ENCODE measurements at places on chromosomes 7 and 10.

DNA sequence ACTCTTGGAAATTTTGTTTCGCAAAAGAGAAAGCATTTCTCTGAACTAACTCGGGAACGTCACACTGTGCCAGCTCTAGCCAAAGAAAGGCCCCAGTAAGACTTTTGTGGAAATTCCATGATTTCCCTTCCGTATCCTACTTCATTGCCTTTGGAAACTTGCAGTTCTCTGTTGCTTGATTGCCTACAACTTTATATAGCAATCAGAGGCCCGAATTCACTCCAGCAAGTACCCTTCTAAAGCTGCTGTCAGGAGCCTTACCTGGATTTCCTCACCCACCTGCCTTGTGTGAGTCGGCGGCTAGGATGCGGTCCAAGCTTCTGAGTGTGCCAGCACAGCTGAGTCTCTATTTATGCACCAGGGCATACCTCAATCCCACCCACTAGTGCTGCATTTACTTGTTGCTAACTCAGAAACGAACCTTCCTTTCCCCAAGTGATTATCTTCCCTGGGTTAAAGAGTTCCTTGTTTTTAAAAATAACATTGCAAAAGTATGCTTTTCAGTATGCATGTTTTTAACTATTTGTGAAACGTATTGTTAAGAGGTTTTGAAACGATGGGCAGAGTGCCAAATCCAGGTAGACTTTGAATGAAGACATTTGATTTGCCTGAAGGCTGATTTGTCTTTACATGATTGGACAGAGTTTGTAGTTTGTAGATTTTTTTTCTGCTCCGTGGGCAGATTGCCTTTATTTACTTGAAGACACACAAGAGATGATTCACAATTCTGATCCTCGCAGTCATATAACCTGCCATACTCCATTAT is at the start of gene AGR2:
TSS of gene AGR2 (minus strand) at position 326 of the 766 bp plus-strand sequence. CDS start 3,203 bp downstream, outside the sequence.
- DNase-seq, result no peak

DNA sequence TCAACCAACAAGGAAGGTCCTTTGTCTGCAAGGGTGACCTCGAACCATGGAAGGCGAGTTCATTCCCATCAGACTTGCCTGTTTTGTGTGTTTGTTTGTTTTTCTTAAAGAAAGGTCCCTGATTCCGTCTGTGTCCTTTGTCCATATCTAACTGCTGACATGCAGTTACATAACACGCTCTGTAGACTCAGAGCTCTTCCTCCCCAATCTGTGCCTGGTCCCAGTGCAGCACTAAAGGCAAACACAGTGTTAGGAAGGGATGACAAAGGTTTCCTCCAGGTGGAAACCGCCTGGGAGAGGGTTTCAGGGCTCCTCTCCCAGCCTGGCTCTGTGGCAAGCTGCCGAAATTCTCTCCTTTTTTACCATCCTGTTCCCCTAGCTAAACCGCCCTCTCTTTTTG is 13.4 kb downstream of the JCAD start:
- no peak for DNase-seq

- DNase-seq, result no peak
Measured at GRCh38 chr7:140639366-140640053, 1.1 kb downstream of the DENND2A start.

- no peak for DNase-seq
Measured at GRCh38 chr10:75841266-75841665, 409.8 kb downstream of the LRMDA start.

DNA sequence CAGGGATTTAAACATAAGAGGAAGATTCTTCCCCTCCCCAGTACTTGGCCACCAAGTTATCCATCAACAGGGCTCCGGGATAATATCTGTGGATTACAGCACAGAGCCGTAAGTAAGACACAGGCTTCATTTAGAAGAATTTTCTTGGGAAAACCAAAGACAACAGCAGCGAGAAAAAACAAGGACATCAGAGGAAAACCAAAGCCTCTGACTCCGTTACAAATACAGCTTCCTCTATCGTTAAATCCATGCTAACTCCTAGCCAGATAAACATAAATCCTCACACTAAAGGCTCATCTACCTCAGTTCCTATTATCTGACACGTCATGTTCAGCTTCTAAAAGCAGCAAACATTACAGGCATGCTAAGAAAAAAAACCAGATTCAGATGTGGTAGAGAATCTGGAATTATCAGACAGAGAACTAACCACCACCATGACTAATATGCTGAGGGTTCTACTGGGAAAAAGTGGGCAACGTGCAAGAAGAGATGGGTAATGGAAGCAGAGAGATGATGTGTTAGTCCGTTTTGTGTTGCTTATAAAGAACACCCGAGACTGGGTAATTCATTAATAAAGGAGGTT is 48.4 kb downstream of the BRI3 start:
- no peak for DNase-seq

DNA sequence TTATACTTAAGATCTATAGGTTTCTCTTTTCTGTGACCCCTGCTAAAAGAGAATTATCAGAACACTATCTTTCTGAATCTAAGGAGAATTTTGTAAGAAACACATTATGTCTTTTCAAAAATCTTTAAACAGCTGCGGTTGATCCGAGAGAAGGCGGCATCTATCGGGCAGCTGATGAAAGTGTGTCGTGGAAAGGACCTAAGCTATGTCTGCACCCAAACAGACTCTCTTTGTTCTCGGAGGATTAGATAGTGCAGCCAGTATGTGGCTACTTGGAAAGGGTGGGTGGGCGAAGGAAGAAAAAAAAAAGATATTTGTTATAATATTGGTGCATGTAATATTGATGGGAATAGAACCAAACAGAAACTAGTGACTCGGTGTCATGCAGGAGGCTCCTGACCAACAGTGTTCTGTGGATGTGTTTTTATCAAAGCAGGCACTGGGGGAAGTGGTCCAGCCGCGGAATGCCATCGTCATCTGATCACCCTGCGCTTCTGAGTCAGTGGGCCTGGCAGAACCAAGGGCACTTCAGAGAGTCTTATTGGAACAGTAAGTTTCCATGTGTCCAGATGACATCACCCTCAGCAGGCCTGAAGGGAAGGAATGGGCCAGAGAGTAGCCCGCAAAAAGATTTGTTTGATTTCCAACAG is 509.7 kb upstream of the AKR1E2 start:
- no peak for DNase-seq

GRCh38 chr7:144525956-144526355 is 122.5 kb upstream of the NOBOX start:
- DNase-seq, result no peak

DNA sequence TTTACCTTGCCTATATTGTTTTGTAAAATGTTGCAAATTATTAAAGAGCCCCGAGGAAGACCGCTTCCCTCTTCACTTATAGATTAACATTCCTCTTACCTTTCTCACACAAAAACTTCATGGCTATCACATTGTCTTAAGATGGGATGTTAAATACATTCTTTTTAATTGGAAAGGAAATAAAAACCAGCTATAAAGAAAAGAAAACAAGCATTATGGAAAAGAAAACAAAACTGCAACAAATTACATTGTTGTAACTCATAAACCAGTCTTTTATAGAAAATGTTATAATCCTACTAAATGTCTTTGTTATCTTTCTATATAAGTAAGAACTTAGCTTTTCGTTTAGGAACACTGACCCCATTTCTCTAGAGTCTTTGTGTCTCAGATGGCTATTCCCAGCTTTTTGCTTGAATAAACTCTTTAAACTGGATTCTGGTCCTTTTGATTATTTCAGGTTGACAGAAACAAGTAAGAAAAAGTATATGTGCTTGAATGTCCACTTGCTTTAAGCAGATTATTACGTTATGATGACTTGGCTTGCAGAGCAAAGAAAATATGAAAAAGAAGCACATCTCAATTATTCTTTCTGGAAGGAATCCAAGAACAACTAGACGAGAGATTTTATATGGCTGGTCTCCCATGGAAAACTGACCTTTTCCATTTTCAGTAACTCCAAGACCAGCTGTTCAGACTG is 128.2 kb downstream of the AKR1D1 start:
- DNase-seq, result no peak

DNA sequence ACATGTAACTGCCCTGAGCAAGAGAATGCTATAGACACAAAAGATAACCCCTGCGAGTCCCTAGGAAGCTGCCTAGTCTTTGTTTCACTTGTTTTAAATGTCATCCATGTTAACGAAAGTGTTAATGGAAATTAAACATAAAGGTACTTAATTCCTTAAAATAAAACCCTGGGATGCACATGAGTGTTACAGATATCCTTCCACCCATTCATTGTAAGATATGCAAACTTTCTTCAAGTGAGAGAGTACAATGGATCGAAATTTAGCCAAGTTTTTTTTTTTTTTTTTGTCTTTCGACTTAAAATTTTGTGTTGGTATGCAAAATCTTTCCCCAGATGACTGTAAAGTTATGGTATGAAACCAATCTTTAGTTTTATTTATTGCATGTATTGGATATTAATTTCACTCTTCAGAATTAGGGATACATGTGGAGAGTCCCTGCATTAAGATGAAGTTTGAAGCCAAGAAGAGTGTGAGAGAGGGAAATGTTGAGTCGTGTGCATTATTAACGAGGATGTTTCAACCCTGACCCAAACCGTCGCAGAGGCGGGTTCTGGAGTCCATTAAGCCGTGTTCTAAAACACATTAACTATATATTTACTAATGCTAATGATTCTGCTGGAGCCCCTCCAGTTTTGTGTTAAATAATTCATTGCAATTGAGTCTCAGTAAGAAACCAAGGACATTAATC is 1.6 kb downstream of the CDK14 start:
- DNase-seq, result no peak

DNA sequence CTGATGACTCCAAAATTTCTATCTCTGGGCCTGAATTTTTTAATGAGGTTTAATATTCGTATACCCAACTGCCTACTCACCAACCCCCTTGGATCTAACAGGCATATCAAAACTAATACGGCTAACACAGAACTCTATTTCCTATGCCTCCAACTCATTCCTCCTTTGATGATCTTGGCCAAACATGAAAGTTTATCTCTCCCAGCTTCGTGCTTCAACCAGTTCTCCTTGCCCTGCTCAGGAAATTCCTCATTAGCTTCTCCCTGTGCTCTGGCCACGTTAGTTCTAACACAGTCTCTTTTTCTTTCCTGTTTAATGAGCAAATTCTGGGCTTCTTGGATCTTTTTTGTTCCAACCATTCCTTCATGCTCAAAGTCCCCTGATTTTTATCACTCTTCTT is 138.9 kb upstream of the PTN start:
- no peak for DNase-seq

DNA sequence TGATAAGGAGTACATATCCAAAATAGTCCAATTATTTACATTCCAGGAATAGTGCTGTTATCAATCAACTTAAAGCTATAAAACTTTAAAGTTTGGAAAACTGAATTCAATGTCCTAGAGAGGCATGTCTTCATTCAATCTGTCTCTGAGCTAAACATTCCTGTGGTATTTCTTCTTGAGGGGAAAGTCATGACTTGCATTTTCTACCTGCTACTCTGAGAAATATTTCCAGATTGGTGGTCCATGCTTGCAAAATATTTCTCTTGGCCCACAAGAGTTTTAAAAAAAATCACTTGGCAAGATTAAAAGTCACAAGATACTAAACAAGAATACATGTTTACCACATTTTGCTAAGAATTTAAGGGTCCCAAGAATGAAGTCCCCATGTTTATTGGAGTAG is 63.6 kb upstream of the HGF start:
- DNase-seq, result no peak

- no peak for DNase-seq
Measured at GRCh38 chr10:95755511-95756004, 405 bp upstream of the ENTPD1 start.

DNA sequence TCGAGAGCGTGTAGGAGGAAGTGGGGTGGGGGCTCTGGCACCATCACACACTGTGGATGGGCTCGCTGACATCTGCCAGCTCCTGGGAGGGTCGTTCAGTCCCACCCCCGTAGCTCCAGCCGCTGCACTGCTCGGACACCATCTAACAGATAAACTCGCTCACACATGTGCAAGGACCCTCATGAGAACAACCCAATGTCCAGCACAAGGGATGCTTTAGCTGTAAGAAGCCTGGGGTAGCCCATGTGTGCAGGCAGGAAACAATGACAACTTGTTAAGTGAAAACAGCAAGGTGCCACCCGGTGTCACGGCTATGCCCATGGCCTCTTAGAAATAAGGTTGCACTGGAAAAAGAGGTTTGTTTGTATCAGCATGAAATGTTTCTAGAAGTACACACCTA is 14.1 kb downstream of the OGDHL start:
- no peak for DNase-seq

DNA sequence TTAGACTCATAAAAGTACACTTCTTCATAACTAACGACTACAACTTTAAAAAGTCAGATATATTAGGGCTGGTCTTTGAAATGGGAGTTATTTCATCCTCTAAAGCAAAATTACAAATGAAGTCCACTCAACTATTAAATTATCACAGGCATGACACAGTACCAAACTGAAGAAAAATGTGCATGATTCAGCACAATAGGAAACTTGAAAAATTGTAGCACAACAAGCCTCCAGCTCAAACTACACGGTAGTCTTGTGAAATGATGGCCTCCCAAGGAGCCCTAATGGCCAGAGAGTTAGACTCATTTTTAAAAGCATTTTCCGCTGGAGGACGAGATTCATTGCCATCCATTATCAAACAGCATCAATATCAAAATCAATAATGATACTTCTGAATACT is 76.4 kb downstream of the MAGI2 start:
- no peak for DNase-seq

- no peak for DNase-seq
Measured at GRCh38 chr7:156703209-156703608, 62.6 kb downstream of the RNF32 start.

DNA sequence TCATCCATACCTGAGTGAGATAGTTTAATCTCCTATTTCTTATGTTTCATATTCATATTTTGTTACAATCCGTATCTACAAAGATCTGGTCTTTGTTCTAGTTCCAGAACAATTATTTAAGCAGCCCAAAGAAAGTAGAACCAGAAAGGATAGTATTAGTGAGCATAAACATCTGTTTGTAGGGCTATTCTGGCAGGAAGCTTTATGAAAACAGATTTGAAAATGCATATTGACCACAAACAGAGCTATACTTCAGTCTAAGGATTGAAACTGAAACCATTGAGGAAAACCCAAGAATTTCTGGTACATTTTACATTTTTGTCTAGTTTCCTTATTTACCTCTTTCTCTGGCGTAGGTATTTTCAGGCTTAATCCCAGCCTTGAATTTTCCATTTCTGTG is 28.1 kb downstream of the LRGUK start:
- no peak for DNase-seq

GRCh38 chr7:155721056-155721455 is 76.6 kb downstream of the RBM33 start:
- no peak for DNase-seq

DNA sequence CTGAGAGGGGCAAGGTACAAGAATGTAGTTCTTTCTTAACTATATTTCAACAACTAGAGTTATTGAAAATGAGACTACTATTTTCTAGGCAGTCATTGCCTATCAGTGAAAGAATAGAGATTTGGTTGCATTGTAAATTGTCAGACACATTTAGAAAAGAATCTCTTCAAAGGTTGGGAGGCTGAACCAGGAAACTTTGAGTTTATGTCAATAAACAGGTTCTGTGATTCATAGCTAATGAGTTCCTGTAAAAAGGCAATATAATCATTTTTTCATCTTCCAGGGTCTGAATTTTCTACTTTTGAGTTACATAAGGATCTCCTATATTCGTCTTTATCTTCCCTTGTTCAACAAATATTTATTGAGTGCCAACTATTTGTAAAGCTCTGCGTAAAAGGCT is 47.1 kb downstream of the MAGI2 start:
- no peak for DNase-seq

GRCh38 chr10:57482259-57482658 is 785.4 kb downstream of the IPMK start:
- no peak for DNase-seq

- no peak for DNase-seq
Measured at GRCh38 chr7:48528646-48529045, 357.4 kb downstream of the ABCA13 start.
